ENCODE measurements at places on chromosomes 3 and 15.

- DNase-seq, result no peak
Observed at GRCh38 chr3:160126051-160126450, 99.2 kb upstream of the C3orf80 start.

- DNase-seq, result no peak
Observed at GRCh38 chr3:183818706-183819624, 6.4 kb downstream of the MAP6D1 start.

GRCh38 chr3:187084126-187084525, 55.2 kb downstream of the RPL39L start:
- no peak for DNase-seq

GRCh38 chr3:61560517-61561373, 626 bp upstream of the PTPRG start:
- DNase-seq, result no peak

- no peak for DNase-seq
Observed at GRCh38 chr3:59677747-59678702, 628.2 kb upstream of the CFAP20DC start.

GRCh38 chr3:51948016-51948580, 5.9 kb downstream of the PARP3 start:
- DNase-seq, result no peak

GRCh38 chr15:45458746-45459403, 63.7 kb downstream of the SLC30A4 start:
- DNase-seq, result peak; percentile 68

DNA sequence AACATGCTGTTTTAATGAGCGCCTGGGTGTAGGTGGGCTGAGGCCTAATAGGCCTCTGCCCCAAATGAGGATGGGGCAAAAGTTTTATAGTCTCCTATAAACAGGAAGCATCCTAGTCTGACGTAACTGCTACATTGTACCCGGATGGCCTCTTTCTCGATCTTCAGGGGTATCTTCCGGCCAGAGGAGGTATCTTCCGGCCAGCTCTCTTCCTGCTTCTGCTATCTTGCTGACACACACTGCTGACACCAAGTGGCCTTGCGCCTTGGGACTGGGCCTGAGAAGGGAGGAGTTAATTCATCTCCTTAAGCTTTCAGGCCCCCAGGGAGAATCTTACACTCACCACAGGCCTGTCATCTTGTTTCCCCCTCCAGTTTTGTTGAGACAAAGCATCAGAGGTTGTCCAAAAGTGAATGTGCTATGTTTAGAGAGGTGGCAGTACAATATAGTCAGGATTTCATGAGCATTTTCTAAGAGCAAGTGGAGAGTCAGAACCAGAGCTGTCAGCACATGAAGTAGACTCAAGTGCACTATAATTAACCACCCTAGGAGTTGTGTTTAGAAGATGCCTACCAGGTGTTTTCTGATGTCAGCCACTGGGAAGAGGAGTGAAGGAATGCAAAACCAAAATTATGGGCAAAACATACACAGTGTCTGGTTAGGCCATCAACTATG, 15.6 kb upstream of the IGSF10 start:
- DNase-seq, result no peak

Measured in stimulated activated CD4-positive, alpha-beta T cell treated with anti-CD3 and anti-CD28 coated beads, TNF-alpha, amount 100 ng/mL, for 24 hours (primary cell).